ENCODE measurements at places on chromosomes 7 and 10.

DNA sequence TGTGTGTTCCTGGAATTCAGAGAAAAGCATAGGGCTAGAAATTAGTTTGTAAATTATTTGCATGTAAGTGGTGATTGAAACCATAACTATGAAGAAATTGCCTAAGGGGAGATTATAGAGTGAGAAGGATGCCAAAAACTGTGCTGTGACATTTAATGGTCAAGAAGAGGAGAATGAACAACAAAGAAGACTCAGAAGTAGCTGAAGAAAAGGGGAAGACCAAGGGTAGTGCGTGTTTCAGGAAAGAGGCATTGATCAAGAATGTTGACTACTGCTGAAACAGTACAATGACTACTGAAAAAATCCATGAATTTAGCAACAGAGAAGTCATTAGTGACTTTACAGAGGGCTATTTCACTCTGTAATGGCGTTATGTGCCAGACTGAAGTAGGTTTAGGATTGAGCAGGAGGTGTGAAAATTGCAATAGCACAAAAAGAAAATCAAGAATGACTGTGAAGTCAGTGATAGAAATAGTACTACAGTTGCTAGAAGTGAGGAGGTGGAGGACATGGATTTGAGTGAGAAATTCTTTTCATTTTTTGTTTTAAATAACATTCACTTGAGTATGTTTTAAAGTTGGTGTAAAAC lies 28.9 kb upstream of the SAMD9L start:
- no peak for DNase-seq

GRCh38 chr7:35691827-35692307 lies 3.1 kb downstream of the HERPUD2 start:
- DNase-seq, result peak; percentile 56

DNA sequence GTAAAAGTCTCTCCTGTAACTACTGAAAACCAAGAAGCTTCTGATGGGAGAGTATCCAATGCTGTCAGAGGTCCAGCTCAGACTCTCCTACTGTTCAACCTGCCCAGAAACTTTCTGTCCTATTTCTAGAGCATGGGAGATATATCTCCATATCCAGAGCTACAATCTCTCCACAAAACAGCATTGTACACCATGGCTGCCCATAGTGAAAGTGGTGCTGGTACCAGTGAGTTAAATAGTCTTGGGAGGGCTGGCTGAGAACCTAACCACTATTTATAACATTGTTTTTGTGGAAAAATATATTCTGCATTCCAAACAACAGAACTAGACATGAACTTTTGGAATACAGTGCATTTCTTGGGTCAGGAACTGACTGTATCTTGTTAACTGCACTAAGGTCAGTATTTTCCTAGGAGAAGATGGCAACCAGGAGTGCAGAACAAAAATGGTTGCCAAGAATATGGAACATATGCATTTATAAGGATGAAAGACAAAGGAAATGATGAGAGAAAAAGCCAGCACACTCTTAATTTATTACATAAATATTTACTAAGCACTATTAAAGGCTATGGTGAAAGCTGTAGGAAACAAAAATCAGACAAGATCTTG lies 91.9 kb downstream of the ZNF438 start:
- no peak for DNase-seq

- DNase-seq, result peak; percentile 62
These were observed 25.2 kb upstream of the TTYH3 start for GRCh38 chr7:2606539-2606936.
